ENCODE measurements at places on chromosomes 5 and 9.

- DNase-seq, result no peak
These were observed 15.9 kb downstream of the HSPB3 start for GRCh38 chr5:54471398-54471797.

- no peak for DNase-seq
These were observed 35.5 kb downstream of the ARHGEF37 start for GRCh38 chr5:149616727-149617285.

DNA sequence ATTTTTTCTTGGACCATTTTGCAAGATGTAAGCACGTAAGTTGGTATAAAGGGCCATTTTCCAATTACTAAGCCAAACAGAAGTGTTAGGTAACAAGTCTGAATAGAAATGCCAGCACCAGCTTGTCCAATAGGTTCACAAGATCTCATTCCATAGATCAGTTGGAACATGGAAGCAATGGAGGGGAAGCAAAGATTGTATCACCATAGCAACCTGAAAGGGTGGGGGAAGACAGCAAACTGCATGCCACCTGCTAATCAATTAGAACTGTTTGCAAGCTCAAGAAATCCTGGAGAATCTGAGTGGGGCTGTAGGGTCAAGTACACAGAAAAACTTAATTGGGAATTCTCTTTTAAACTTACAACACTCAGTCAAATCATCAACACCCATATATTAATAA lies 264.9 kb upstream of the EFNA5 start:
- DNase-seq, result no peak

- no peak for DNase-seq
These were observed 612.9 kb downstream of the BNC2 start for GRCh38 chr9:16257604-16258003.

DNA sequence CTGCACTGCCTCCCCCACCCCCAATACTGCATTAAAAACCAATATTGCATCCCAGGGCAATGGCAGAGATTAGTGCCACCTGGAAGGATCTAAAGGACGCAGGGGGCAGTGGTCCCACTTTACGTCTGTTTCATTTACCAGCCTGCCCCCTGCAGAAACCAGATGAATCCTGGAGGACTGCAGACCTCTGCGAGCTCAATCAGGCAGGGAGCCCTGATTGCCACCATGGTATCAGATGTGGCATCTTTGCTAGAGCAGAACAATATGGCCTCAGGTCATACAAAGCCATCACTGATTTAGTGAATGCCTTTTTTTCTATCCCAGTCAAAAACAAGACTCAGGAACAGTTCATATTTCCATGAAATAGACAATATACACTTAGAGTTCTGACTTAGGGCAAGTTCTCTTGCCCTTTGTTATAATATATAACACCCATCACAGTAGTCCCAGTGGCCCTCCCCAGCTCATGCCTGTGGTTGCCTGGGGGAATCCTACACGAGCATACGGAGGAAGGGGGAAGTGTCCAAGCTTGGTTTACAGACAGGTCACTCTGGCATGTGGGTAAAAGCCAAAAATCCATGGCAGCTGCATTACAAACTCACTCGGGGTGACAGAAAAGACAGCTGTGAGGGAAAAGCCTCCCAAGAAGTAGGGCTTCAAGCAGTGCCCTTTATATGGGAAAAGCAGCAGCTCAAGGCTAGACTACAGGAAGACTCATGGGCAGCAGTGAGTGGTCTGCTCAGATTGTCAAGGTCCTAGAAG lies 85.1 kb downstream of the MED27 start:
- no peak for DNase-seq

GRCh38 chr5:142981886-142982820 lies 212.0 kb downstream of the ARHGAP26 start:
- DNase-seq, result peak; percentile 46

DNA sequence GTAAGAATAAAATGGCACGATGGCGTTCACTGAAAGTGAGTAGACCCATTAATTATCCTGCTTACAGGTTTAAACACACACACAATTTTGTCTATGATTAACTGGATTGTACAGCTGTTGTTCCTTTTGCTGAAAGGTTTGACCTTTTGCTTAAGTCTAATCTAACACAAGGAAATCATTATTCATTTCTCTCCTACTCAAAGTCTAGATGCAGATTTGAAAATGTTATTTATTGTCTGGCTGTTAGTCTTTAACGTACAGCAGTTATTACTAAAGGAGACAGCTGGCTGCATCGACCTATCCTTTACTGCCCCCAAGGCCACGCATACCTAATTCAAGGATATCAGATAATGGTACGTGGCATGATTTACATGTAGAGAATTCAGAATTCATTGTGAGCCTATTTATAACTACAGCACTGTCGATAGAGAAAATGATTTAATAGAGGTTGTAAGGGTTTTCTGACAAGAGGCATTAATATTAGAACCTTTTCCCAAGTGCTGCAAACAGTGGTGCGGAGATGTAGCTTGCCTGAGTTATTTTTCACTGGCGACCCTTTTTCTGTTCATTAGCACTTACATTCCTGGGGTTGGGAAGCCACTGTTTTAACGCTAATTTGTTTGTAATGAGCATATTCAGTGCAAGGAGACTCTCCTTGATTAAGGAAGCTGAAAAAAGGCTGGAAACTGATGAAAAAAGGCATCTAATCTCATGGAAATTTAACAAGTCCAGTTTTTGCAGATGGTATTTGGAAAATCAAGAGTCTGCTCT lies 368.4 kb upstream of the GRAMD2B start:
- DNase-seq, result no peak

DNA sequence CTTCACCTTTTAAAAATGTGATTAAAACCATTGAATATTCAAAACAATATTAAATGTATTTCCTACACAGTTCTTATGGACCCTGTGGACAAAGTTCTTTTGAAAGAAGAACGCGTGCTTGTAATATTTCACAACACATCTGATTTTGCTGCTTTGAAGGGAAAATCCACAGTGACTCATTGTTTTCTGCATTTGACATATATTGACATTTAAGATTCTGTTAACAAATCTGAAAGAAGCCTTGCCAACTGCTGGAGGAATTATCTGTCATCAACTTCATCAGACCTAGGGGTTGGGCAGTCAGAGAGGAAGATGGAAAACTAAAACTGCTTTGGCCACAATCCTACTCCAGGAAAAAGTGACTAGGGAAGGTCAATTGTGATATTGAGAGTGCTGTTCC lies 56.9 kb upstream of the RASEF start:
- DNase-seq, result no peak

DNA sequence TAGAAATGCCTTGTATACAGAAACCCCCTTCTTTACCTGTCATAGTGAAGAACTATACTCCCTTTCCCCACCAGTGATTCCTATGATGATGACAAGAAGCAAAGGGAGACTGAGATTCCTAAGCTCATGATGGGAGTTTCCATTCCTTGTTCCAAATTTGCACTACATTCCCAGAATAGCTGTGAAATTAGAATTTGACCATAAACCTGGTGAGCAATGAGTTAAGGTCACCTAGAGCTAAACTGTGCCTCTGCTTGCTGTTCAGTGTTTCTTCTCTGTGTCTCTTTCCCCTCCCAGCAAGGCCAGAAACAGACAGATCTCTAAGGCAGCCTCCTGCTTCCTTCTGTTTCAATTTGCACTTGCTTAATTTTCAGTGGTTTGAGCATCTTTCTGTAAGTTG lies 332.1 kb downstream of the PIK3R1 start:
- DNase-seq, result no peak

DNA sequence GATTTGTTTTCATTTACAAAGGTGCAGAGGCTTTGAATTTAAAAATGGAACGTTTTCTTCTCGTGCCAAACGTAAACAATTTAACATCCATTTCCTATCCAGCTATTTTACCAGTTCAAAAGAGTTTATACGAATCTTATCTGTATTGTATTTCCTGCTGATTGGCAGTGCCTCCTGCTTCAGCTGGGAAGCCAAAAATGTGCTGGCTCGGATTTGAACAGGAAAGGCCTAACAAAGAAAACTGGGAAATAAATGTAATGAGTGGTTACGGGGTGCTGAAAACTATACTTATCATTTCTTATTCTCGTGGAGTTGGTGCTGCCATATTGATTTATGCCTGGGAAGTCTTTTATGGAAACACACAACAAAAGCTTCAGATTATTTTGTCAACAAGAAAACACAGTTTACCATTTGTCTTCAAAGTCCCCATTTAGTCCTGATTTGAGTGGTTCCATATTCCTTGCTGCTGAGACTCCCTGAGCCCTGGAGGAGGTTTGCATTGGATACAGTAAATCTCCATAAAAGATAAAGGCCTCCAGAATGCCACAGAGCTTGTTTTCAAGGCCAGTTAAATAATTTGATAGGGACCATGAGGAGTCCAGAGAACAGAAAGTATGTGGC lies 507.4 kb downstream of the RASEF start:
- no peak for DNase-seq

- DNase-seq, result no peak
These were observed 2.2 kb upstream of the SHROOM1 start for GRCh38 chr5:132832612-132833011.

DNA sequence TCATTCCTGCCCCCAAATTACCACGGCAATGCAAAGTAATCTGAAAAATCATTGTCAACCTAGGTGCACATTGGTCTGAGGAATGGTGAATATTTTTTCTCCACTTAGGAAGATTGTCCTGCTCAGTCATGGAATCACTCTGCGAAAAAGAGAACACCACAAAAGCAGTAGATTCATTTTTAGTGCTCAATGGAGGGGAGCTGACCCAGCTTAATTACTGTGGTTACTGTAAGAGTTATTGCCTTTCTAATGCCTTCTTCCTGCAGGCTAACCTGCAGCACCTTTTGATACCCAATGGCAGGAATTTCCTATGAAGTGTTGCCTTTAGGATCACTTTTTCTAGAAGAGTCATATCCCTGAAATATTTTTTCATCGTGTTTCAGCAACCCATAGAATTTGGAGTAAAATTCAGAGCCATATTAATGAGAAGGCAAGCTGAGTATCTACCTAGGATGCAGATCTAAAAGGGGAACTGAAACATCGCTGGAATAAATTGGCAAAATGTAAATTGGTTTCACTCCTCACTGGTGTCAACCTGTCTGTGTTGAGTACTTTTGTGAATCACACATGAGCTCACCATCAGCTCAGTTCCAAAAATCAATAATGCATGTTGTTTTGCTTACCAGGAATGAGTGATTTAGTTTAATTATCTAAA lies 464.5 kb downstream of the CSNK1G3 start:
- no peak for DNase-seq

DNA sequence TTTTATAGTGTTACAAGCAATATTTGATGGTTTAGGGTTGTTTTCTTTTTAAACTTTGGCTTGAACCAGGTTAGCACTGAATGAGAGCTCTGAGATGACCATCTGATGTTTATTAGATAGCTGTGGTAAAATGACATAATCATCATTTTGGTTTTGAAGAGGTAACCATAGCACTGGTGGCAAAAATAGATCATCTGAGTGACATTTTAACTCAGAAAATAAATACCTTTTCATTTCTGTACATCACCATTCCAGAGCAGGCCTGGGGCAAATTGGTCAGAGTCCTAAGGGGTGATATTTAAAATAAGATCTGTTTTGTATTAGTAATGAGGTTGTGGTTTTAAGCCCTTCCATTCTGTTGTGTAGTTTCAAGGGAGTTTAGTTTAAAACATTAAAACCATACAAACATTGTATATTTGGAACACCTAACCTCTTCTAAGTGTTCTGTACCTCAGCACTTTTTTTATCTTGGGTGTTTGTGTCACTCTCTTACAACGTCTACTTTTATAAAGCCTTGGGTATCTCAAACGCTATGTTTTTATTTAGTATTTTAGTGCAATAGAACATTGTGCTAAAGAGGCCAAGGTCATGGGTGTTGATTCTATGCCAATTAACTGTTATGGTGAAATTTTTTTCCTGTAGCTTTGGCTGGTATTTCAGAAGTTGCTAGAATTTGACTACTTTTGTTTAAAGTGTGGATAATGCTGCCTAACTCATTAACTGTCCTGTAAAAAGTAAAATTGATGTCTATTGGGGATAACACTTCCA lies 166.1 kb downstream of the CD180 start:
- no peak for DNase-seq

DNA sequence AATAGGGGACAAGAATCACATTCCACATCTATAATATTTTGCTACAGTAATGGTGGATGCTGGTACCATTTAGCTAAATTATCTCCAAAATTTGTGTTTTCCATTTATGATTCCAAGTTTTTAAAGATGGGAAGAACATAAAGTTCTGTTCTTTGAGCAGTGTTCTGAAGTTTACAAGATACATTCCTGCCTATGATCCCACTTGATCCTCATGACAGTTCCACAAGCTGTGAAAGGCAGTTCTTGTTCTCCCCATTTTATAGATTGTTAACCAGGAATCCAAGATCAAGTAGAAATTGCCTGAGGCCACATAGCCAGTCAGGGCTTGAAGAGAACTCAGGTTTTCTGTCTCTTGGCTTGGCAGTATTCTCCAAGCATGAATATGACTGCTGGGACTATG lies 257.3 kb downstream of the NR3C1 start:
- DNase-seq, result no peak

GRCh38 chr9:85168412-85168811 lies 498.9 kb downstream of the NTRK2 start:
- DNase-seq, result no peak

DNA sequence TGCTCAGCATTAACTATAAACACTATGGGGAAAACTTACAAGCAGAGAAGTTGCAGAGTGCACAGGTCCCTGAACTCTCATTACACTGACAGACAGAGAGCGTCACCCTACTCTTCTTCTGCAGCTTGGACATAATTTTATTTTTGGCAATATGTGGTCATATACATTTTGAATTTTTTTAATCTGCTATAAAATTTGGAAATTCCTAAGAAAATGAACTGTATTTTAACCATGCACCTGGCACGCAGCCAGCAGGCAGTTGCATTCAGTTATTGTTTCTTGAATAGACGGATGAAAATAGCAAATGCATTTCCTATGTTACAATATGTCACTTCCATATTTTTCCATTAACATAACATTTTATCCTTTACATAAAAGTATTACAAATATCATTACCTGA lies 100.2 kb downstream of the SLC25A46 start:
- DNase-seq, result no peak

GRCh38 chr9:132365986-132366385 lies 11.2 kb upstream of the SETX start:
- no peak for DNase-seq

- DNase-seq, result no peak
These were observed 140.1 kb downstream of the FGF1 start for GRCh38 chr5:142545650-142546322.

DNA sequence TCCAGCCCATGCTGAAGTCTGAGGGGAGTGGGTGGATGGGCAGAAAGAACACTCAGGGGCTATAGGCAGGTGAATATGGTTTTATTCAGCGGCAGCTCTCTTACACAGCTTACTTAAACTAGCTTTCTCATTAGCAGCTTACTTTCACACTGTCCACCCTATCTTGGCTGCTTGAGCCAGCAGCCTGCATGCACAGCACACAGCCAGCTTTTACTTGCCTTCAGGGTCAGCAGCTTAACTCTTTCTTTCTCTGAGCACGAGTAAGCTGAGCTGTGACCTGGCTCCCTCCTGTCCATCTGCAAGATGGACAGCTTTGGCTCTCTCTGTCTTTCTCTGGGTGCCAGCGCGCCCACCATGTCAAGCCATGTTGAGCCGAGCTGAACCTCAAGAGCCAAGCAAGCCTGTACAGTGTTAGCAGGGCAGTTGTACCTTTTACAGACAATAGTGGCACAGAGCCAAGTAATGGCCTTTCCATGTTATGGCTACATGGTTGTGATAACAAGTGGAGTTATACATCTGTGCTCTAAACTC lies 1054.9 kb downstream of the PTPRD start:
- no peak for DNase-seq
